Osteocyte (in vitro differentiated cells): ENCODE measurements at places on chromosomes 5 and 9. TPM values are rescaled to one million over a fixed set of nuclear protein-coding genes. Genes with fewer than 3 reads are reported as not detected.
A peak's percentile ranks its signal among the peaks of the same experiment; 100 is the strongest.

- peaks cover 13% of the 10 kb centered on the region for H3K4me1 ChIP-seq
- no peak overlapping the region for H3K4me3 ChIP-seq
- no peak overlapping the region for H3K27ac ChIP-seq
- no peaks in the 10 kb centered on the region for H3K27me3 ChIP-seq
- peaks cover 26% of the 10 kb centered on the region for H3K36me3 ChIP-seq
These were observed 18.9 kb upstream of the TTC33 start for GRCh38 chr5:40774623-40775022.

DNA sequence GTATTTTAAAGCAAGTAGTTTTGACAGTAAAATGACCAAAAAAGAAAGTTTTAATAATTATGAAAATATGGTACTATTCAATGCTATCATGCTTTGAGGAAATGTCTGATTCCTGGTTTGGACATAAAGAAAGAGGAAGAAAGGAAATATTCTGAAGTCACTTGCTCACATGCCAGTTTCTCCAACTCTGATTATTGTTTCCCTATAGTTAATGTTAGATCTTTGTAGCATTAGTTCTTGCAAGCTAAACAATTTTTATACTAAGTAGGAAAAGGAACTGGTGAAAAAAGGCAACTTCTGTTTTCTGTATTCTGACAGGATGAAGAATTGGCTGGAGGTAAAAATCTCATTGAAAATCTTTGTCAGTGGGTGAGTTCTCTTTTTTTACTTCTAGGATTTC lies 119.5 kb downstream of the YTHDC2 start:
- no peaks in the 10 kb centered on the region for H3K36me3 ChIP-seq
- no peak overlapping the region for H3K4me3 ChIP-seq
- peaks cover 41% of the 10 kb centered on the region for H3K27me3 ChIP-seq

Gene FLT4
- total RNA-seq, result 0.51 TPM in 1 of 2 replicates, not detected in the other

Gene TMEM267
- total RNA-seq, result 17.9 and 22.5 TPM in 2 replicates

Gene CCNO
- total RNA-seq, result 0.34 TPM in 1 of 2 replicates, not detected in the other

- H3K4me3 ChIP-seq, result no peak overlapping the region
- H3K4me1 ChIP-seq, result no peaks in the 10 kb centered on the region
- H3K36me3 ChIP-seq, result no peaks in the 10 kb centered on the region
- H3K27ac ChIP-seq, result no peak overlapping the region
These were observed 542.1 kb downstream of the PRR16 start for GRCh38 chr5:121006217-121006616.

Gene PCDHAC2
- total RNA-seq, result 2.3 and 3.0 TPM in 2 replicates

GRCh38 chr5:119583684-119584083 lies 45.7 kb upstream of the FAM170A start:
- H3K27me3 ChIP-seq, result peaks cover 11% of the 10 kb centered on the region
- no peaks in the 10 kb centered on the region for H3K36me3 ChIP-seq
- H3K4me1 ChIP-seq, result no peaks in the 10 kb centered on the region
- no peak overlapping the region for H3K4me3 ChIP-seq

DNA sequence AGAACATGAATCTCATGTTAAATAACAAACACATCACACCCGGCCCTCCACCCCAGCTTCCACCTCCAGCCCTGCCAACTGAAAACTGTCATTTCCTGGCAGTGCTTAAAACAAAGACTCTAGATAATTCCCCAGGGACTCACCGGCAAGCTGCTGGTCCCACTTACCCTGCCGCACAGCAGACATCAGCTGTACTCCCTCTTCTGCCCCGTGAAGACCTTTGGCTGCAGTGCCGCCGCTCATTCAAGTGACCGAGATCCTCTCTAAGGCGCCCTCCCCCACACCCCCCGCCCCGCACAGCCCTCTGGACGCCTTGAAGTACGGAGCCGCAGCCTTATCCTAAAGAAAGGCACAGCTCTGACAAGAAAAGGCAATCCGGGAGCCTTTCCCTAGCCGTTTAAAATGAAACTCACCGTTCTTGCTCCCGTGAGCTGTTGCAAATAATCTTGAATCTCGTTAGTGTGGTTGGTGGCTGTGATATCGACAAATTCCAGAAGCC lies 434 bp downstream of the GLRX start:
- peak overlapping the region; percentile 94 for H3K27ac ChIP-seq
- DNase-seq, result no peak
- H3K36me3 ChIP-seq, result peaks cover 11% of the 10 kb centered on the region

DNA sequence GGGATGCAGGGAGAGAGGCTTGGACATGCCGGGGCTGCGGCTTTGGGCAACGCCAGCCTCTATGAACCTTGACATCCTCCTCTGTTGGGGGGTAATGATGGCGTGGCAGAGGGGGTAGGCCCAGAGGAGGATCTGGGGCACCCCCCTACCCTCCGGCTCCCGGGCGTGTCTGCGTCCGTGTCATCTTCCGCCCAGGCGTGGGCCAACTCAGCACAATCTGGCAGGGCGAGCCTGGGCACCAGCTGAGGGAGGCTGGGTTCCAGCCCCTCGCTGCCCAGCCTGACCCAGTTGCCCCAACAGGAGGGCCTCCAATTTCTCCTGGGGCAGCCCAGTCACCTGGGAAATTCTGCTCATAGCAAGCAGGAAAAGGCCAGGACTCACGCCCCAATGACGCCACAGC lies 62.9 kb upstream of the IL17B start:
- H3K4me3 ChIP-seq, result no peak overlapping the region
- no peaks in the 10 kb centered on the region for H3K27me3 ChIP-seq
- H3K27ac ChIP-seq, result no peak overlapping the region
- no peaks in the 10 kb centered on the region for H3K36me3 ChIP-seq

DNA sequence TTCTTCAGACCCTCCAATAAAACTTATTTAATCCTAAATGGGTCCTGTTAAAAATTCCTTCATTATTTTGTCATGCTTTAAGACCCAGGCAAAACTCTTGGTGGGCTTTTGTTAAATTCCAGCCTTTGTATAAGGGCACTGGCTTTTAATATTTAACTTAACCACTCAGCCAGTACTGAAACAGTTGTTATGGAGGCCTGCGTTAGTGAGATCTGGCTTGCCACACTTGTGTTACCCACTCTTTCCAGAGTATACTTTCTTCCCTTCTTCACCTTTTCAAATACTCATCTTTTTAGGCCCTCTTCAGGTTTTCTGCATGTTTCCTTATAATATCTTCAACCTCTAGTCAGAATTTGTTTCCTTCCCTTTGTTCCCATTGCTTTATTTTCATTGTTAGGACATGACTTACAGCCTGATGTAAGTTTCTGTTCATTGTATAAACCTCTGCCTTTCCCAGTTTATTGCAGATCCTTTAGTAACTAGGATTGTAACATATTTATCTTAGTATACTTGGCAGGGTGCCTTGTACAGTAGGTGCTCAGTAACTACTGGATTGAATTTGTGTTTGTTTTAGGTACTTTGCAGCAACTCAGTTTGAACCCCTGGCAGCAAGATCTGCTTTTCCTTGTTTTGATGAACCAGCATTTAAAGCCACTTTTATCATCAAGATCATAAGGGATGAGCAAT lies 48.8 kb downstream of the LNPEP start:
- peak overlapping the region; percentile 50 for H3K27ac ChIP-seq
- H3K4me3 ChIP-seq, result no peak overlapping the region
- H3K27me3 ChIP-seq, result no peaks in the 10 kb centered on the region
- no peak for DNase-seq

Gene NUTM2F
- not detected in 2 replicates for total RNA-seq

- no peak for DNase-seq
- H3K27ac ChIP-seq, result no peak overlapping the region
- peaks cover 3% of the 10 kb centered on the region for H3K27me3 ChIP-seq
- H3K36me3 ChIP-seq, result no peaks in the 10 kb centered on the region
- no peaks in the 10 kb centered on the region for H3K4me1 ChIP-seq
These were observed 274.2 kb downstream of the TMEM167A start for GRCh38 chr5:82802954-82803353.

DNA sequence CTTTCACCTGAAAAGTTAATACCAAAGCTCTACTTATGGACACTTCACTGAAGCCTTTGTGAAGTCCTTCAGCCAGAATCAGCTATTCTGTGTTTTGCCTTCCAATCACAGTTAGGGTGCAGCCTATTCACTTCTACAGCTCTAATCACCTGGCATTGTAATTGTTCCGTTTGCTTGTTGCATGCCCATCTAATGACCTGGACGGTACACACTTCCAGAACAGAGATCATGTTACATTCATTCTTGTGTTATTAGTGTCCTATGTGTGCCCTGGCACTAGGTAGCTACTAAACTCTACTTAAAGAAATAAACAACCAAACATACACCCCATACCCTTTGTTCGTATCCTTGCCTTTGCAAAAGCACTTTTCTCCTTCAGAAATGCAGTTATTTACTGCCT lies 1162.9 kb upstream of the WWC1 start:
- no peak overlapping the region for H3K27ac ChIP-seq
- H3K4me3 ChIP-seq, result no peak overlapping the region
- no peaks in the 10 kb centered on the region for H3K27me3 ChIP-seq

DNA sequence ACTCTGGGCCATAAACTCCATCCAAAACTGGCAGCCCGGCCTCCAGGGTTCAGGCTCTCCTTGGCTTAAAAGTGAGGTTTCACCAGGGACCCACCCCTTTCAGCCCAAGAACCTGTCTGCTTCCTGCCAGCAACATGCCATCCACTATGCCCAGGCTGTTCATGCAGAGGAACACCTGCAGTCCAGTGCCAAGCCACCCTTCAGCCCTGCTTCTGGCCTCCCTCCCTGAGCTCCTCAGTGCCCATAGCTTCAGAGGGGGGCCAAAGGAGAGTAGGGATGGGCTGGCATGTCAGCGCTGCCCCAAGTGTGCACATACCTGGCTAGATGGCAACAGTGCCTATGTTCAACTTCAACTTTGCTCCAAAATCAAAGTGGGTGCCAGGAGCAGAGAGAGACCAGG lies 166.9 kb upstream of the MRPS30 start:
- H3K4me3 ChIP-seq, result no peak overlapping the region
- DNase-seq, result no peak
- no peak overlapping the region for H3K27ac ChIP-seq
- H3K27me3 ChIP-seq, result no peaks in the 10 kb centered on the region
- H3K4me1 ChIP-seq, result no peaks in the 10 kb centered on the region
